ENCODE measurements at places on chromosomes 2 and 18. TPM values are rescaled to one million over a fixed set of nuclear protein-coding genes. Genes with fewer than 3 reads are reported as not detected.

The HOXD12 gene
- total RNA-seq = not detected

The GPAT2 gene
- not detected for total RNA-seq

The RPE gene
- 62.1 TPM for total RNA-seq

The DIPK1C gene
- total RNA-seq = not detected

The KCNJ13 gene
- total RNA-seq = not detected

The POTEI gene
- total RNA-seq = 0.50 TPM

The NR4A2 gene
- 1.3 TPM for total RNA-seq

- DNase-seq = no peak
Observed at GRCh38 chr2:120810639-120811038, 75.0 kb downstream of the GLI2 start.

- no peak for DNase-seq
Observed at GRCh38 chr2:234279637-234280036, 217.2 kb downstream of the ARL4C start.

GRCh38 chr2:101826716-101827115 lies 129.2 kb downstream of the MAP4K4 start:
- no peak for DNase-seq

DNA sequence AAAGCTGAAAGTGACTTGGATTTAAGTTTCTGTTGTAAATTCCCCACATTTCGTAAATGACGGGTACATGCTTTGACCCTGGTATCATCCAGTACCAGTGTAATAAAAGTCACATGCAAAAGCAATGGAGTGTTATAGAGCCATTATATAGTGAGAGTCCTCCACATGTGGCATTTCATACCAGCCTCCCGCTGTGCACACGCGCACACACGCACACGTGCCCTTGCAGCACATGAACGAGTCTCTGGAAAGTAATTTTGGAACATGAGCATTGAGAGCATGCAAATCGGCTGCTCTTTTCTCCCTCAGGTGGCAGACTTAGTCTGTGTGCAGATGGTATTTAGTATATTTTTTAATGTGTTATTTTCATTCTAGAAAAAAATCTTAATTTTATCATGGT lies 198.1 kb downstream of the ZNF407 start:
- no peak for DNase-seq

DNA sequence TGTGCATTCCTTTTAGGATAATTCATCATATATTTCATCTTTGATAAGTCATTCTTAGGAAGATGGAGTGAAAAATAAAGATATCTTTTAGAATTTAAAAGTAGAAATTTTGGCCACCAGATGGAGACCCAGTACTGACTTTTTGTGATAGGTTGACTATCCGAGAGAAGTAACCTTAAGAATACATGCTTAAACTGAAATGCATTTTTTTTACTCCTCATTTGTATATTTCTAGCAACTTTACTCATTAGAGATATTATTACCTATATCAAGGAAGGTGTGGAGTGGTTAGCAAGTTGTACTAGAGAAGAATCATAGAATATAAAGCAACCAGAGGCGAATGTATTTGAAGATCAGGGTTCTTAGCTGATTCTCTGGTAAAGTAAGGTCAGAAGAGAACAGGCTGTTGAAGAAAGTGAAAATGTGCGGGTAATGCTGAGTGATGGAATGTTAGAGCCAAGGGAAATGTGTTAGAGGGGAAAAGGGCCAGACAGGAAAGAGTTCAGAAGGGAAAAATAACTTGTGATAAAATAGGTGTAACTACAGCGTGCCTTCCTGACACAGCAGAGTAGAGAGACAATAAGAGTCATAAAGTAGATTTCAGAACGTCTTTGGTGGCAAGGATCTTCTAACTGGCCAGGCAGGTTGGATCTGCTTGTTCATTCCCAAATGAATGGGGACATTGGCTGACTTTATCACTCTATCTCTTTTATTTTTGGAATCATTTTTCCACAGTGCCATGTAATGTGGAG lies 52.3 kb downstream of the TDRD15 start:
- DNase-seq = no peak

DNA sequence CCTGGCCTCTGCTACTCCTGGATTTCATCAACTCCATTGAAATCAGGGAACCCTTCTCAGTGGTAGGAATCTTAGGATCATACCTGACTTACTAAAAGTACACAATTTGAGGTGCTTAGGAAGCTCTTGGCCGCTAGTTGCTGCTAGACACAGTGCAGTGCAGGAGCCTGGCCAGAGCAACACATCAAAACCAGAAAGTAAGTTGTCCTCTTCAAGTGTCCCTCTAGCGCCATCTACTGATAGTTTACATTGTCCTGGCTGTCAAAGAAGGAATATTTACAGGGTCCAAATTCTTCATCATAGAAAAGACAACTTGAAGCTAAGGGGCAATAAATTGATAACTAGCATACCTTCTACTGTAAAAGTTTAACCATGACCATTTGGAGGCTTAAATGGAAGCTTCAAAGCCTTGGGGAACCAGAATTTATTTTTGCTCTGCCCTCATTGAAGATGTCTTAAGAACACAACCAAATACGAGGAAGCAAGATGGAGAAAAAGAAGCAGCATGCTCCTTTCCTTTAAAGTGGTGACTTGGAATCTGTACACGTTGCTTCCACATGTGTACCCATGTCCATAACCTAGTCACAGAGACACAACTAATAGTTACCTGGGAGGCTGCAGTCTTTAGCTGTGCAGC lies 889.1 kb upstream of the GCFC2 start:
- peak; percentile 42 for DNase-seq

GRCh38 chr2:150441784-150442183 lies 45.7 kb downstream of the RND3 start:
- no peak for DNase-seq

DNA sequence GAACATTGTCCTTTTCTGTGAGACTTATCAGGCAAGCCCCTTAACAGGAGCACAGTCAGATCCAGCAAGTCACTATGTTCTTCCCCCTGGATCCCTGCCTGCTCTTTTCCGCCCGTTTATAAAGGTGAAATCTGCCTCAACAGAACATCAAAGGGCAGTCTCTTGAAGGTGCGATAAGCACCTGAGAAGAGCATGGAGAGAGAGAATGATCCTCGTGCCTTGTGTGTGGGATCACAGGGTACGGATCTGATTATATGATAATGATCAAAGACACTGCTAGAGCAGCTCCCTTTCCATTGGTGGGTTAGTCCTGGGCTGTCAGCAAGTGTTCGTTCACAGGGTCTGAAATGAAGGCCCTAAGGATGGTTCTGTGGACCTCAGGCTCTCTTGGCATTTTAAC lies 106.4 kb downstream of the ZAP70 start:
- DNase-seq = no peak

DNA sequence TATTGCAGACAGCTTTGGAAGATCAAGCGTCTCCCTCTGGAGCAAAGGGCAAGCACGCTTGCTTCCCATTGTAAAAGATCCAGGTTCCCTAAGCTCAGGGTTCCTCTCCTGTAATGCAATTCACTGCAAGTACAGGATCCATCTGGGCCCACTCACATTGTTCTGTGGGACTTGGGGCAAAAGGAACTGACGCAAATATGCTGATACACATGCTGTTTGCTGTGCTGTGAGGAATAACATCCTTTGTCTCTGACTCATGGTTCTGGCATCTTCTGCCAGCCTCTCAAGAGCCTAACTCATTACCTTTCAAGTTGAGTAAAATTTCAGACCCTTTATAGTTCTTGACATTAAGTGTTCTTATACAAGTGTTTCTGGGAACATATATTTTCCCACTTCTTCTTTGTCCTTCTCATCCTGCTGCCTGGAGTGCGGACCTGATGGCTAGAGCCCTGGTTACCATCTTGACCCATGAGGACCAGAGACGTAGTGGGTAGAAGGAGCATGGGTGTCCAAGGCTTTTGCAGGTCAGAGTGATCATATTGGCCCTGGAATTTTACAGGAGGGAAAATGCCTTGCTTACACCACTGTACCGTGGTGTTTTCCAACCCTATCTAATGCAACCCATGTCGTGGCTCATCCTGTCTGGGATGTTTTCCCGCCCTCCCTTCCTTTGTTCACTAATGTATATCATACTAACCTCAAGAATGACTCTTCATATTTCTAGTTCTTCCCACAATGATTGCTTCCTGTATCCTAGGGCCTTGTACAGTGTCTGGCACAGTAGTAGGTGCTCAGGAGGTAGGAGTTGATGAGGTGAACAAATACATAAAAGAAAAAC lies 145.7 kb upstream of the GLI2 start:
- peak; percentile 98 for DNase-seq

DNA sequence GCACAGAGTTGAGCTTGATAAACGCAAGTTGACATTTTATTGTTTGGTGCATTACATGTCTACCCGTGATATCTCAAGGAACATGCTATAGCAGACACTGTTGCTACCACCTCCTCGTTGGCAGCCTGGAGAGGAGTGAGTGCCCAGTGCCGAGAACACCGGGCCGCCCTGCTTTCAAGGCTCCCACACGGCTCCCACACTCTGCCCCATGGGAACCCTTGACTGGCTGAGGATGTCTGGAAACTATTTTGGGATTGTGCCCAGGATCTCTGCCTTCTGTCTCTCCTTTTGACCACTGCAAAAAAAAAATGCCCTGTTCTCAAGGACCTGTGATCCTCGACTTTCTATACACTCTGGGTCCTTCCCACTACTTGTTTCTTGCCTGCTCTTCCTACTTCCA lies 21.1 kb downstream of the TET3 start:
- no peak for DNase-seq

GRCh38 chr2:215966274-215966673 lies 47.1 kb downstream of the MREG start:
- DNase-seq = no peak

DNA sequence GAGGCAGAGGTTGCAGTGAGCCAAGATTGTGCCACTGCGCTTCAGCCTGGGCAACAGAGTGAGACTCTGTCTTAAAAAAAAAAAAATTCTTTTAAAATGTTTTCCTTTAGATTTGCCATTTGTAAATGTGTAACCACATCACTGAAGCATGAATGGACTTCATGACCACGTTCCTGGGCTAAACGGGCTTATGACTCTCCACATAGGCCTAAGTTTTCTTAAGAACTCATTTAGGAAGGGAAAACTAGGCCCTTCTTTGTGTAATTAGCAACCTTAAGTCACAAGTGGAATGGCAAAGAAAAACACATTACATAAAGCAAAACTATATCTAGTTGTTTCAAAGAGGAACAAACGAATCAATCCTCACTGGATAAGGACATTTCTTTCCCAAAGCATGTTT lies 99.5 kb downstream of the MEIS1 start:
- peak; percentile 39 for DNase-seq

DNA sequence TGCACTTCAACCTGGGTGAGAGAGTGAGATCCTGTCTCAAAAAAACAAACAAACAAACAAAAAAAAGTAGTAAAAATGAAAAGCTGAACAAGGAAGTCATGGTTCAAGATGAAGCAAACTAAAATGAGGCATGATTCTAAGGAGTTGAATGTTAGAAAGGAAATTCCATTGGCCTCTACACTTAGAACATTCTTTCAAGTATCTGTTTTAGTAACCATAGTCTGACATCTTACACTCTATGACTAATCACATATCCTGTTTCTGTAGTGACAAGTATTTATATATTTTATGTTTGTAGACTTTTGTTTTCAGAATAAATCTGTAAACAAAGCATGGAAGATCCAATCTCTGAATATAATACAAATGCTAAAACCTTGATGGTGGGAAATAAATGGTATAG lies 164.1 kb downstream of the KIAA1328 start:
- DNase-seq = peak; percentile 53

DNA sequence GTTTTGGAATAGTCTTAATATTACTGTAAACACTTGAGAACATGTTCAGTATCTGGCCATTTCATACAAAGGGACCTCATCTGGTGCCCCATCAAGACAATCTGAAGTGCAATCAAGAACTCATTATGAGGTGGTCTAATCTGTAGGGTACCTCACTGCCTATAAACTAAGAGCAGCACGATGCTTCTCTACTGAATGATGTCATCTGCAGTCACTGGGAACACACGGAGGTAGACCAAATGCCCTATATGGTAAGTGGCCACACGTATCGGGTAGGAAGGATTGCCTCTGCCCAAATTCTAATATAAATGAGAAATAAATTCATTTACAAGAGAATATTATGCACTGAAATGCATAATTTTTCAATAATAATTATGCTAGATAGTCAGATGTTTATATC lies 90.4 kb downstream of the SLC8A1 start:
- DNase-seq = no peak

DNA sequence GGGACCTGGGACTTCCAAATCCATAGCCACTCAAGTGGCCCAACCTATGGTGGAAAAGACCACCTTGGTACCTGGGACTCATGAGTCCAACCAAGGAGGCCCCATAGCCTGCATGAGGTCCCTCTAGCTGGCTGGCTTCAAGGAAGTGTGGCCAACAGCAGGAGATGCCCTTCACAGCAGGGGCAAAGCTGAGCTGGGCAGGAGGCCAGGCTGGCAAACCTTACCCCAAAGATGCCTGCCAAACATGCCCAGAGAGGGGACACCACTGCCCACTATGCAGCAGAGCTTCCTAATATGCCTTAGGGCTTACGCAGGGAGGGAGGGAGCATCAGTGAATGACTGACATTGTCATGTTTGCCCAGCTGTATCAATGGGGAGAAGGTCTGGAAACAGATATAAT lies 188.0 kb upstream of the GLI2 start:
- no peak for DNase-seq

DNA sequence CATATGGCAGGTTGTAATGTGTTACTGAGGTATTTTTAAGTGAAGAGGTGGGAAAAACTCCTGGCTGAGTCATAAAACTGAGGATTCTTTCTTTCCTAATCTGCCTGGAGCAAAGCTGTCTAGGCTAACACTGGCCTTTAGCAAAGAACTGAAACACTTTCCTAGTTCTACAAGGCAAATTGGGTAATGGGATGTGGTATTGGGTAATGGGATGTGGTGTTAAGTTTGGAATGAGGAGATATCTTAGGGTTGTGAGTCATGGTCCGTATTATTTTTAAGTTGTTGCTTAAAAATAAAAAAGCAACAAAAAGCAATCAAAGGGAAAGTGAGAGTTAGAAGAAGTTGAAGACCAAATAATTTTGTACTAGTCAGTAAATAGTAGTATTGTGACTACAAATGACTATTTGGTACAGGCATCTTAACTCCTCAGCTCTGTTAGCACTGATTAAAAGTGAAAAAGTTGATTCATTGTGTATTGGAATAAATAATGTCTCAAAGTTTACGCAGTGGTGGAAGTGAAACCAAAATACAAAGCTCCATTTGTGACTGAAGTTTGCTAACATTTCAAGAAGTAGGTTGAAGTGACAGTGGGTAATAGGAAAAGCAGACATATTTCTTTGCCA lies 216.8 kb downstream of the CAMKMT start:
- DNase-seq = peak; percentile 73

DNA sequence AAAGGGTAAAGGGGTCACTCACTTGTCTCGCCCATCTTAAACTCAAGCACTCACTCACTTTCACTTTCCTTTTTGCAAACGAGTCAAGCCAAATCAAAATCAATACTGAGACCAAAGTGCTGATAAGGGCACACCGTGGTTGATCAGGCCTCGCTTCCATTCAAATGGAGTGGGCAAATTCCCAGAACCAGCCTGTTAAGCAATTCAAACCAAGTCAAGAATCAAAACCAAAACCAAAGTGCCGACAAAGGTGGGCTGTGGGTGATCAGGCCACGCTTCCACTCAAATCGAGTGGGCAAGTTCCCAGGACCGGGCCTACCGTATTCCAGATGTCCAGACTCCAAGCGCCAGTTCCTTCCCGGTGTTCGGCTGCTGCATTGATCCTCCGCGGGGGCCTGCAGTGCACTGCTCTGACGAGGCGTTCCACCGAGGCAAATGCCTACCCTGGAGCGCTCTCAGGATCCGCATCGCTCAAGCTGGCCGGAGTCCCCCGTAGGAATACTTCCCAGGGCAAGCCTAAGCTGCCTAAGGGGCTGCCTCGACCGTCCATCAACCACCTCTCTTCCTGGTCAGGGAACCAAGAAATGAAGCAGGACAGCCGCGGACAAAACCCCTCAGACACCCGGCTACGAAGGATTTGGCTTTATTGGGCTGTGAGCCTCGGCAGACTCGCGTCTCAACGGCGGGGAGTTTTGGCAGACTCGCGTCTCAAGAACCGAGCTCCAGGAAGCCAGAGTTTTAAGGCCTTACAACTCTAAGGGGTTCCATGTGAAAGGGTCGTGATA lies 89.9 kb upstream of the SLC1A4 start:
- no peak for DNase-seq
